ENCODE measurements at places on chromosomes 12 and 14.

DNA sequence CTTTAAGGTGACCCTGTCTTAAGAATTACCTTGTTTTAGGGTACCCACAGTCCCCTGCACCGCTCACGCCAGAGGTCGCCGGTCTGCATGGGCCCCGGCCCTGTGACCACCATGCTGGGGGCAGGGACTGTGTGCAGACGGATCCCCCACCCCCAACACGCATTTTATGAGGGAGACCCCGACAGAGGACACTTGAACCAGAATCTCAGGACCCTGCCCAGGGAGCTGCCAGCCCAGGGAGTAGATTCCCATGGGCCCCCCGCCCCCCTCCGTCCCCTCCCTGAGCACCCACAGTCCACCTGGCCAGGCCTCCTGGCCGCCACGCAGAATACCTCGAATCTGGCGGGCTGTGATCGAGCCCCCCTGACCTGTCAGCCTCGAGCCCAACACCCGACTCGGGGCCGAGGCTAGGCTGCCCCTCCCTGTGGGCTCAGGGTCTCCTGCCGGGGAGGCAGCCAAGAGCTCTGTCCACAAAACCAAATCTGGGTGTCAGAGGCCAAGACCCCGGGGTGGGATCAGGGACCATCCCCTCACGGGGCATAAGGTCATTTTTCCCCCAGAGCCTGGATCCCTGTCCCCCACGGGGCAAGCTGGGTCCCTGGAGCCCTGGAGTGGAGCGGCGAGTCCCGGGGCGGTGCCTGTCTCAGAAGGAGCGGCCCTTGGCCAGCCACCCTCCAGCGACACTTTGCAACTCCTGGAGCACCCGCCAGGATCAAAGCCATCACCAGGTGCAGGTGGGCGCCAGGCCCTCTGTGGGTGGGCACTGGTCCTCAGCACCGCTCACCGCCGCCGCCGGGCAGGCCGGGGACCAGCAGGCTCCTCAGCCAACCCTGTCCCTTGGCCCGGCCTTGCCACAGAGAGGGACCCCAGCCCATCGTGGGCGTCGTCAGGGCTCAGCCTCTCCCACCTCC lies 155.8 kb upstream of the PKP2 start:
- DNase-seq = no peak

GRCh38 chr12:70251226-70251625 lies 8.0 kb downstream of the CNOT2 start:
- DNase-seq = no peak

DNA sequence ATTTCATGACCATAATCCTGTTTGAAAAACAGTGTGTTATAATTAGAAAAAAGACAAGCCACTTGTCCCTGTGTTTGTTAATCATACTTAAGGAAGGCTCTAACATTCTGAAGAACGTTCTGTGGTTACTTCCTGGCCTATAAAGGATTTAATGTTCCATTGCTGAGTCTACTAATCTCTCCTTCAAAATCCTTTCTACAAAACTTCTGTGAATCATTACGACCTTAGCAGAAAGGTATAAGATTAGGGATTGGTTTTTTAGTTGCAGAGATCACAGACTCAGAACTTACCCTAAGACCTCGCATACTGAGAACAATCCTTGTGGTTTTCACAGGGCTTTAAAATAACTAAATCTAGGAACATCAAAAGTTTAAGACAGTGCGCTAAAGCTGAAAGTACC lies 48.3 kb downstream of the TMCC3 start:
- DNase-seq = no peak

GRCh38 chr12:49279706-49280159 lies 14.9 kb downstream of the TUBA1C start:
- DNase-seq = no peak
